ENCODE measurements at places on chromosomes 1 and 21. TPM values are rescaled to one million over a fixed set of nuclear protein-coding genes. Genes with fewer than 3 reads are reported as not detected.
A peak's percentile ranks its signal among the peaks of the same experiment; 100 is the strongest.

GRCh38 chr1:236063551-236063918 lies 1.4 kb downstream of the NID1 start:
- DNase-seq, result no peak

The HLX gene
- total RNA-seq, result 0.63 TPM

DNA sequence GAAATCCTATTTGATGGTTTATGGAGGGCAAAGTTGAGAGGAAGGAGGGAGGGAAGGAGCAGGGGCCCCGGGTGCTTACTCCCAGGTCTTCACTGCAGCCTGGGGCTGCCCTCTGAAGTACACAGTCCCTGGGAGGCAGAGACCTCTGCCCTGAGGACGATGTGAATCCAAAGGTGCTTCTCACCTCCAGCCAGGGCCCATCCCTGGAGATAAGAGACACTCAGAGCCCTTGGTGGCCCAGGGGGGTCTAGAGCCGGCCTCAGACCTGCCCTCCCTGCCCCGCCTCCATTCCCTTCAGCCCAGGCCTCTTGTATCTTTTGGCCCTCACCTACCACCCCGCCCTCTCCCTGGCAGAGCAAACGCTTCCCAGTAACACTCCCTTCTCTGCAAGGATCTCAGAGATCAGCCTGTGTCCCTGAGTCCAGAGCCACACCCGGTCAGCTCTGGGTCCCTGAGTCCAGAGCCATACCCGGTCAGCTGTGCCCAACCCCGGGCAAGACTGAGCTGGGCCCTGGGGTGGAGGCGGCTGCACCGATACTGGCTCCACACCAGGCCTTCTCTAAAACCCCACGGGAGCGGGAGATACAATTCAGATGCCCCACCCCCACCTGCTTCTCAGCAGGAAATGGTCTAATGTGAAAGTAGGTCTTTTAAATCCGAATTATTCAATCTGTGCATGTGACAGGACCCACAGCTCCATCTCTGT lies 3.6 kb upstream of the GNB1 start:
- no peak for DNase-seq

GRCh38 chr1:6370006-6370405 lies 23.6 kb downstream of the ACOT7 start:
- no peak for DNase-seq

The SERTAD4 gene
- 8.7 TPM for total RNA-seq

DNA sequence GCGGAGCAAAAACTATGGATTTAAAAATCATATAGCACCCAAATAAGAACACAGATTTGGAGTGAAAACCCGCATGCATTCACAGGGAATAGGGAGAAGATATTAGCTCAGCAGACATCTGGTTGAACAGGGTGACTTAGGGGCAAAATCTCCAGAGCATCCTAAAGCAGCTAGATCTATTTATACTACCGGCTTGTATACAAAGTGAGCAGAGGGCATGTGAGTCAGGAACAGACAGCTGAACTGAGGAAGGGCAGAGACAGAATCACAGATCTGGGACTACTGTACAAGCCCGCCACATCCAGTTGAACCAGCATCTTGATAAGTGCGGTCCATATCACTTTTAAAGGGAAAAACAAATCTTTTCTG lies 35.2 kb upstream of the EXOSC10 start:
- DNase-seq, result no peak

The TACSTD2 gene
- total RNA-seq, result 219 TPM

- no peak for DNase-seq
These were observed 1.4 kb downstream of the FAM76A start for GRCh38 chr1:27727126-27727525.

DNA sequence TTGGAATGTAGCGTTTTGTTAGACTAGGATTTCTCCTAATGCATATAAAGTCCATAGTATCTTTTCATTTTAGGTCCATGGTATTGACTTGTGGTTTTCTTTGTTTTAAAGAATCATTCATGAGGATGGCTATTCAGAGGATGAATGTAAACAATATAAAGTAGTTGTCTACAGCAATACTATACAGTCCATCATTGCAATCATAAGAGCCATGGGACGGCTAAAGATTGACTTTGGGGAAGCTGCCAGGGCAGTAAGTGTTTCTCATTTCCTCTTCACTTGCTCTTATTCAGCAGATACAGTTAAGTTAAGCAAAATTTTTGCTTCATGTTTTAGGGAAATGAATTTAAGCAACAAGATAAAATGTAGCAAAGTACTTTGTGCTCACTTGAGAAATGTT lies 25.4 kb downstream of the GNAI3 start:
- no peak for DNase-seq

DNA sequence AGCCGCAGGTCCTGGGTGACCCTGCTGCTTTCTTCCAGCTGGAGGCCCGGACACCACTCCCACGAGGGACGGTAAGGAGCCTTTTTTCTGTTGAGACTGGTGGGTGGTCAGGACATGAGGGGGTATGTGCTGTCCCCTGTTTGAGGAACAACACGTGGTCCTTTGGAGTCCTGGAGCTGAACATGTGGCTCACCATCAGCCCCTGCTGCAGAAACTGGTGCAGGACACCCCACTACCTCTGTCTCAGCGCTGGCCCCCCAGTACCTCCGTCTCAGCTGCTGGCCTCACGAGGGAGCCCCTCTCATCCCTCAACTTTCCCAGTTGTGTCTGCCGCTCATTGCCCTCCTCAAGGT lies 34.7 kb downstream of the SLC19A1 start:
- DNase-seq, result no peak

GRCh38 chr1:8914466-8914865 lies 31.2 kb upstream of the CA6 start:
- no peak for DNase-seq

GRCh38 chr1:225207791-225208190 lies 220.0 kb downstream of the LBR start:
- DNase-seq, result no peak

GRCh38 chr1:14304381-14304865 lies 294.1 kb upstream of the KAZN start:
- DNase-seq, result peak; percentile 98

GRCh38 chr1:207858281-207858680 lies 52.6 kb downstream of the CD34 start:
- DNase-seq, result no peak

- no peak for DNase-seq
These were observed 121.7 kb downstream of the KIF26B start for GRCh38 chr1:245276445-245276844.

DNA sequence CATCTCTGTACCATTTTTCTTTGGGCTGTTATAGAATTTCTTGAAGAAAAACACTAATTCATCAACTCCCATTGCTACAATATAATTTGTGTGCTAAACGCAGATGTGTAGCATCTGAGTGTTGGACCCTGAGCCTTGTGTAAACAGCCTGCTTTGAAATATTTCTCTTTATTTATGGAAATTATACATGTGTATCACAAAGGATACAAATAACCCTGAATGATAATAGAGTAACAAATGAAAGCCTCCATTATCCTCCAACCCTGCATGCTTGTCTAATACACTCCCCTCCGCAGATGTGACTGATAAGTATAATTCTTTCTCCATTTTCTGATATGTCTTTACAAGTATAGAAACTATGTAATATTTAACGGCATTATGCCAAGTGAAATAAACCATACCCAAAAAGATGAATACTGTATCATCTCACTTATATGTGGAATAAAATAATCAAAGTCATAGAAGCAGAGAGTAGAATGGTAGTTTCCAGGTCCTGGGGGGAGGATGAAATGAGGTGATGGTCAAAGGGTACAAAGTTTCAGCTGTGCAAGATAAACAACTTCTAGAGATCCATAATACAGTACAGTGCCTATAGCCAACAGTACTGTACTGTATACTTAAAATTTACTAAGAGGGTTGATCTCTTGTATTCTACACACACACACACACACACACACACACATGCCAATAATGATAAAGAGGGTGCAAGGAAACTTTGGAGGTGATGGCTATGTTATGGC lies 2.8 kb upstream of the ADAM30 start:
- DNase-seq, result no peak

DNA sequence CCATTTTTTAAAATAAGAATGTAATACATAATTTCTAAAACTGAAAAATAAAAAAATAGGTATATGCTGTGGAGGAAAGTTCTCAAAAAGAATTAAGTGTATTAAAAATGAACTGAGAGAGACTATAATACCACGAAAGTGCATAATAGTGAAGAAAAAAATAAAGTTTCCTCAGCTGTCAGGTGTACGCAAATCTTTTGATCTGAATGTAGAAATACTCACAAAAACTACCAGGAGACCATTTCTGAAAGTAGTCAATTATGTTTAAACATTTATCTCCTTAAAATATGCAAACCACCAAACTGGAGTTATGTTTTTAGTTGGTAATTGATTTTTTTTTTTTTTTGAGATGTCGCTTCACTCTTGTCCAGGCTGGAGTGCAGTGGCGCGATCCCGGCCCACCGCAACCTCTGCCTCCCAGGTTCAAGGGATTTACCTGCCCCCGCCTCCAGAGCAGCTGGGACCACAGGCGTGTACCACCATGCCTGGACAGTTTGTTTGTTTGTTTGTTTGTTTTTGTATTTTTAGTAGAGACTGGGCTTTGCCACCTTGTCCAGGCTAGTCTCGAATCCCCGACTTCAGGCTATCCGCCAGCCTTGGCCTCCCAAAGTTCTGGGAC lies 1169.2 kb upstream of the B3GALT2 start:
- no peak for DNase-seq

- no peak for DNase-seq
These were observed 8.2 kb downstream of the SIM2 start for GRCh38 chr21:36706951-36707762.

GRCh38 chr1:17224434-17224833 lies 19.5 kb downstream of the PADI1 start:
- no peak for DNase-seq

DNA sequence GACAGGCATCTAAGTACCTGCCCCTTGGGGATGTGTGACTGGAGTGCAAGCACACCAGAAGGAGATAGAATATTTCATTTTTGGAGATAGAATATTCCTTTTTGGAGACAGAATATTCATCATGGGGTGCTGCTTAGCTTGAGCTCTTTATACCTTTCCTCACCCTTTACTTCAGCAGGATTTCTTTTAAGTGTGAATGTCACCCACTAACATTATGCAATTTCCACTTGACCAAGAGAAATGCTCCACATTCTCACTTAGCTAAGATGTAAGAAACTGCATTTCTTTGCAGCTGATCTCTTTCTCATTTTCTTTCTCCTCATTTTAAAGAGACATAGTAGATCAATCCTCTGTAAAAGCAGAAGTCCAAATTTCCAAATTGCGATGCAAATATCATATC lies 436.7 kb downstream of the NCAM2 start:
- no peak for DNase-seq

The UCHL5 gene
- 23.9 TPM for total RNA-seq

DNA sequence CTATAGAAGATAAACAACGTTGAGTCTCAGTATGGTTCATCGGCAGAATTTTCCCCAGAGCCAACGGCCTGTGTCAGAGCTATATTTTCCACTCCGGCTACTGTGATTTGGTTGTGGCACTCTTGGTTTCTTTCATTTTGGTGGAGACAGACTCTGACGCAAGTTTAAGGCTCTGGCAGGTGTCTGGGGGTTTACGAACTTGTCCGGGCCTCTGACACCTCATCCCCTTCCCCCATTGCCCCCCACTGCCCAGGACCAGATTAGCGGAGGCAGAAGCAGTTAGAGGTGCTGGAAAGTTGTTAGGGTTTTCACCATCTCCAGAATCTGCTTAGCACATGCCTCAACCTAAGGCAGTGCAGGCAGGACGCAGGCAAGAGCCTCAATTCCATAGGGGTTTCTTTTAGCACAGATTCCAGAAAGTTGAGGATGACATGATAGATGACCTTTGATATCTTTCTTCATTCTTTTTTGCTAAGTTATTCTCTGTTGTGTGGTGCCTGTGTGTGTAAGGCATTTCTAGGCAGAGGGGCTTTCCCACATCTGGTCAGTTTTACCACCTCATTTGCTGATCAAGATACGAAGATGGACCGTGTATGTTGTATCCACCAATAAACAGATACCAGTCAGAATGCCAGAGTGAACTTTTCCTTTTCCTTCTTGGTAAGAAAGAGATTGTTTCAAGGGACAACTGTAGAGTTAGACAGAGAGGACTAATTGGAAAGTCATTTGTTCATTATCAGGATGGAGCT lies 18.4 kb upstream of the IL10 start:
- DNase-seq, result no peak

The MED8 gene
- total RNA-seq, result 25.2 TPM

GRCh38 chr1:70714149-70714548 lies 303.1 kb downstream of the CTH start:
- DNase-seq, result no peak

DNA sequence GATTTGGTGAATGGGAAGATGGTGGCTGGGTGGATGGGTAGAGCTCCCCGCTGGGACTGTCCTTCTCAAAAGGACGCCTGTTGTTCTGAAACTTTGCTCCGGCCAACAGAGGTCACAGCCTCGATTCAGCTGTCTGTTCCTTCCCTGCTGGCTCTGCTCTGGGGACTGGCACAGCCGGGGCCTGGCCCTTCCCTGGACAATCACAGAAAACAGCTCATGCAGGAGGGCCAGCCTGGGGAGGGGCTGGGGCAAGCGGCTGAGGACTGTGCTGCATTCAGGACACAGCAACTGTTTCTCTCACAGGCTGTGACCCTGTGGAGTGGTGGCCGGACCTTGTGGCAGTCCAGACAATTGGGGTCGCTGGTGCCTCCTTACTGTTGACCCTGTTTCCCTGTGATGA lies 110.7 kb upstream of the TMEM51 start:
- DNase-seq, result no peak

DNA sequence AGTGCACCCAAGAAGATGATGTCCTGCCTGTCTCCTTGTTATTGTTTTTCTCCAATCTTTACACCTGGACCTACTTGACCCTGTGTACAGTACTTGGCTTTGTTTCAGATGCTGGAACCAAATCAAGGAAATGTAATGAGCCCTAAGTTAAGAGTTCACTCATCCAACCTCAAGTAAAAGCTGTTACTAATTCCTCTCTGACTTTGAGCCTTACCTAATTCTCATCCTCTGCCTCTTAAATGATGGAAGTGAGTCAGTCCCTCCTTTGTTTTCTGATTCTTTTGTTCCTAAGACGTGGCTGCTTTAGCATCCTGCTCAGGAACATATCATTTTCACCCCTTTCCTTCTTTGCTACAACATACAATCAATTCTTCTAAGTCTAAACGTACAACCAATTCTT lies 15.3 kb upstream of the PLA2G4A start:
- no peak for DNase-seq

The SLAMF9 gene
- total RNA-seq, result not detected

DNA sequence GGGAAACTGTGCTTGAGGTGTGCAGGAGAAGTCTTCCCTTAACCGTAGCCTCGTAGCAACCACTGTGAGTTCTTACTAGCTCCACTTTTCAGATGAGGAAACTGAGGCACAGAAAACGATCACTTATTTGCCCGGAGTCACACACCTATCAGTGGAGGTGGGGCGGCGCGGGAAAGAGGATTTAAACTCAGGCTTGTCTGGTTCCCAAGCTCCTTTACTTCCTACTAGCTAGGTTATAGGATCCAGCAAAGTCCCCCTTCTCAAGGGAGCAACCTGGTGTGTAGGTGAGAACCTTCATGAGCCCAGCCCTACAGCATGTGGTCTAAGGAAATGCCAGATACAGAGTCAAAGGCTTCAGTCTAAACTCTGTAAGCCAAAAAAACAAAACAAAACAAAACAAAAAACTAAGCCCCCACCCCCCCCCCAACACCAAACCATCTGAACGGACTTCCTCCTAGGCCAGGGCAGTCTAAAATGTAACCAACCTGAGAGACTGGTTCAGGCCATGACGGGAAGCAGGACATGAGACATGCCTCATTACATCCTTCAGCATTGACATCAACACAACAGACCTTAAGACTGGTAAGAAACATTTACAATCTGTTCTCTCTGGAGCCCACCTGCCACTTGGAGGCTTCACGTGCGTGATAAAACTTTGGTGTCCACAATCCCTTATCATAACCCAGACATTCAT lies 709 bp upstream of the FBXO42 start:
- DNase-seq, result no peak

The TMEM51 gene
- 48.1 TPM for total RNA-seq

GRCh38 chr21:24076179-24076578 lies 1531.1 kb downstream of the MRPL39 start:
- no peak for DNase-seq

Measured in epithelial cell of proximal tubule (primary cell).